ENCODE measurements at places on chromosomes 13 and 19. TPM values are rescaled to one million over a fixed set of nuclear protein-coding genes. Genes with fewer than 3 reads are reported as not detected.

The KLK14 gene
- total RNA-seq, result not detected

DNA sequence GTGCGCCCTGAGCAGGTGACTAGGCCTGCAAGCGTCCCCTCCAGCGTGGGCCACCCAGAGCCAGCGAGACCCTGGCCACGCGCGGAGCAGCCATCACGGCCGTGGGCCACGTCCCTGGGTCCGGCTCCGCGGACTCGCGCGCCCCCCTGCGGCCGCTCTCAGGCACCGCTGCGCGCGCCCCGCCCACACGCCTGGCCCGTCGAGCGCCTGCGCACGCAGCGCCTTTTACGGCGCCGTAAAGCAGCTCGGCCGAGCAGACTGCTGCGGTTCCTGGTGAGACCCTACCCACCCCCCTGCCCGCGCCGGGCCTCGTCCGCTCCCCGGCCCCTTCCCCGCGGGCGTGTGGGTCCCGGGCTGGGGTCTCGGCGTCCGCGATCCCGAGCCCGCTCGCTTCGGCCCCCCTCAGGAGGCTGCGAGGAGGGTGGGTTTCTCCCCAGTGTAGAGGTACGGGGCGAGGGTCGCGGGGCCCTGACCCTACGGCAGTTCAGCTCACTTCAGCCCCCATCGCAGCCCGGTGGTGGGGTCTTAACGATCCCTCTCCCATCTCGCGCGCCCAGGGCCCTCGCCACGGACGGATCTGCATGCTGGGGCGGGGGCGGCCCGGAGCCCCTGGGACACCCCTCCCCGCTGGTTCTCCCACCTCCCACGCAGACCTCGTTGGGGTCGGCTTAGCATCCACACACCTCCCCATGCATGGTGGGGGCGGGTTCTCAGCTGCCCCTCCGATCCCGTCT lies at the start of gene TRAPPC5:
Gene TRAPPC5, plus strand, starts transcription at position 228 of the 734 bp plus-strand sequence. CDS start 1,421 bp downstream, outside the sequence.
- DNase-seq, result peak; percentile 96
- H3K4me1 ChIP-seq, result no peaks in the 10 kb centered on the region
- no peak within 1 kb of the TSS for H3K27ac ChIP-seq
- peak within 1 kb of the TSS; percentile 99 for H3K4me3 ChIP-seq
- peaks cover 45% of the 10 kb centered on the region for H3K27me3 ChIP-seq

DNA sequence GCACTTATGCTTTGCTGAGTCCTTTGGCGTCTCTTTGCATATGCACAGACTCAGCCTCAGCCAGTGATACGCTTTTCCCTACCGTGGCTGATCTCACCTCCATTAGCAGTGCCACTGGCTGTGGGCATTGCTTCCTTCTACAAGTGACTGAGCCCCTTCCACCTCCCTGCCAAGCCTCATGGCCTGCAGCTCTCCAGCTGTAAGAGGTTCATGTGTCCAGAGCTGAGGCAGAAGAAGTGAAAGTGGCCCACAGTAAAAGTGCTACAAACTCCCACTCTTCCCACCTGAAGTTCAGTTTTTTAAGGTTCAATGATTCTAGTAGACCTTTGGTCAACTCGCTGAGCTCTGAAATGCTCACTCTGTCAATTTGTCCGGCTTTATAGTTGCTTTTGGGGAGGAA lies 44.7 kb downstream of the SMARCA4 start:
- no peak overlapping the region for H3K4me3 ChIP-seq
- DNase-seq, result no peak
- peaks cover 3% of the 10 kb centered on the region for H3K36me3 ChIP-seq
- H3K4me1 ChIP-seq, result no peaks in the 10 kb centered on the region
- peak overlapping the region; percentile 13 for H3K27ac ChIP-seq

DNA sequence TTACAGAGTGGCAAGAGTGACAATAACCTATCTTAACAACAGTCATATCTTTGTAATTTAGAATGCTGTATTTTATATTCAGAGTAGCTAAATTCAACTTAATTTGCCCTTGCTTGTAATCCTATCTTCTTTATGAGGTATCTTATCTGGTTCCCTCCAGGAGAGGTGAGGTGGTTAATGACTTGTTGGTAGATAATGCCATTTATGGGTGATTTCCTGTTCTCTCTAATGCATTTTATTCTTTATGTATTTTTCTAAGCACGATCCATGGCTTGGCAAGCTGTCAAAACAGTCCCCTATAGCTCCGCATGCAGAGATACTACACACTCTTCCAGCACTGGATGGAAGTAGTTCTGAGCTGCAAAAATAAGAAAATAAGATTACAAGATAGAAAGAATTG lies 267.9 kb downstream of the LMO7 start:
- no peak overlapping the region for H3K27ac ChIP-seq
- no peaks in the 10 kb centered on the region for H3K27me3 ChIP-seq
- no peak for DNase-seq
- H3K4me1 ChIP-seq, result peaks cover 9% of the 10 kb centered on the region

DNA sequence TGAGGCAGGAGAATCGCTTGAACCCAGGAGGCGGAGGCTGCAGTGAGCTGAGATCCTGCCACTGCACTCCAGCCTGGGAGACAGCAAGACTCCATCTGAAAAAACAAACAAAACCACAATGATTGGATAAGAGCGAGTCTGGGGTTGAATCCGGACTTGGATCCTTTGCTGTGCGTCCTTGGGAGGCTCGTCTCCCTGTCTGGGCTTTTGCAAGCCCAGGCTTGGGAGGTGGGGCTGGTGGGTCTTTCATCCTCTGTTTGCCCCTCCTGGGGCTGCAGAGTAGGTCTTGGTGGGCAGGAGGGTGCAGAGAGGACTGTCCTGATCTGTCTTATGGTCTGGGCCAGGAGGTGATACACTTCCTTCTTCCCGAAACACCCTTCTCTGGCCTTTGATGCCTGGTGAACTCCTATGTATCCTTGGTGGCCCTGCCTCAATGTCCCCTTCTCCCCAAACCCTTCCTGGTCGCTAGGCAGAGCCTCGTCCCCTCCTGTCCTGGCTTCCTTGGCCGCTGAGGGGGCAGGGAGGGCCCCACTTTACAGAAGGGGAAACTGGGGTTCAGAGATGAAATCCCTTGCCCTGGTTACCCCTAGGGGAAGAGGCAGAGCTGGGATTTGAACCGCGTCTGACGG lies 16.8 kb downstream of the PALM start:
- H3K4me3 ChIP-seq, result no peak overlapping the region
- no peaks in the 10 kb centered on the region for H3K36me3 ChIP-seq
- H3K27ac ChIP-seq, result no peak overlapping the region
- no peaks in the 10 kb centered on the region for H3K4me1 ChIP-seq
